ENCODE measurements at places on chromosomes 6 and 20.

DNA sequence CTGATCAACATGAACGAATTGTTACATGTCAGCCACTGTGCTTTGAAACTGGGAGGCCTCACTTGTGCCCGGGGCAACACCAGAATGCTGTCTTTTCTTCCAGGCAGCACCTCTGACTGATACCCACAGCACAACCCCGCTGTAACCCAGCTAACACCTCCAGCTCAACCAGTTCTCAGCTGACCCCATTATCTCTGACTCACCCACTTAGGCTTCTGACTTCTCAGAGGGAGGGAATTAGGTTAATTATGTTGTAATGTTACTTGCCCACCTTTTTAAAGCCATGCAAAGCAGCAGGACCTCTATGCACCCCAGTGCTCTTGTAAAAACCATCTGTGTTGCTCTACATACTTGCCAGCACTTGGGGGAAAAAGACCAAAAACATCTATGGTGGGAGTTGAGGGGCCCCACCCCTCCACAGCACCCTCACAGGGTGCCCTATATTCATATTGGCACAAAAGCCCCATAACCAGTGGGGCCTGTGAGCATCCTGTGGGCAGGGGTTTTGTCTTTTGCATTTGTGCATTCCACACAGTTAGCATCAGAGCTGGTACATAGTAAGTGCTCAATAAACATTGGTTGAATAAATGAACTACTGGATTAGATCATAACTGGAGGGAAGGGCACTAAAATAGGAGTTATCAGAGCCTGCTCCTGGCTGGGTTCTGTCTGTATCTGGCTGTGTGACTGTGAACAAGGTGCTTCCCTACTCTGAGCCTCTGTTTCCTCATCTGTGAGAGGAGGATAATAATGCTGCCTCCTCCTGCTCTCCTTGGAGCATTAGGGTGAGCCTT is 22.3 kb downstream of the BNIP5 start:
- DNase-seq, result no peak

- no peak for DNase-seq
These were observed 23.9 kb upstream of the CD164 start for GRCh38 chr6:109406196-109406595.

DNA sequence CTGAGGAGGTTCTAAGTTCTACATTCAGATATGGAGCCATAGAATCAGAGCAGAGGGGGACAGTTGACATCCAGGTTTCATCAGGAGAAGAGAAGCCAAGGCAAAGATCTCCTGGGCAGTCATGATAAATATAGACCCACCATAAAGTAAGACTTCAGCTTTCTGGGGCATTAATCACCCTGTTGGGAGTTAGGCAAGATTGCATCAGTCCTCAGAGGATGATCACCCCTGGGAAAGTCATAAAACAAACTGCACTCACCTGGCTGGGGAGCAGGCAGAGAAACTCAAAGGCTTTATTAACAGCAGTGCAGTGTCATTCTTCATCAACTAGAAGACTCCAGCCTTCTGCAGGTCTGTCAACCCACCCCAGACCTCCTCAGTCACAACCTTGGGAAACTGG is 301.3 kb upstream of the JARID2 start:
- no peak for DNase-seq

- DNase-seq, result no peak
These were observed 12.3 kb upstream of the SSTR4 start for GRCh38 chr20:23022849-23023248.

DNA sequence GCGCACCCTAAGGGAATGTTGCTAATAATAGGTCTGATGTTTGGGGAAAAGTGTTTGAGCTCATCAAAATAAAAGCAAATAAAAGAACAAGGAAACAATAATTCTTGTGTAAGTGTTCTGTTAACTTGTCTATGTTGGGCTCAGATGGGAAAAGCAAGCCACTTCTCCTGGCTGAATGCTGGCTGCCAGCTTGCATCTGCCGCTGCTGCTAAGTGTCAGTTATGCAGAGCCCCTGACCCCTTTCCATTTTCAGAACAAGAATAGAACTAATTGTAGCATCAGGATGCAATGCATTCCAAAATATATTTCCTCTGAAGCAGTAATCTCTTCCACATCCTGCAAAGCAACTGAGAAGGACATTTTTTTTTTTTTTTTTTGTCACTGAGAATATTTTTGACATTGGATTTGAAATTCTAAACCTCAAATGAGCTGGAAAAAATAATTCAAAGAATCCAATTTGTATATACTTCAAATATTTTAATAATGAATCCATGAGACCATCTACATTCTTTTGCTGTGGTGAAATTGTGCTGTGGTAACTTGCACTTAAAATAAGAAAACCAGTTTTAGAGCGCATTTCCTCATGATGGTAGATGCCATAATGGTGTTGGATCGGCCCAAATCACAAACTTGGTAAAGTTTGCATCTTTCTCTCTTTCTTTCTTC is 43.9 kb upstream of the DEK start:
- no peak for DNase-seq

- no peak for DNase-seq
These were observed 11.0 kb downstream of the OTOR start for GRCh38 chr20:16759181-16759563.

DNA sequence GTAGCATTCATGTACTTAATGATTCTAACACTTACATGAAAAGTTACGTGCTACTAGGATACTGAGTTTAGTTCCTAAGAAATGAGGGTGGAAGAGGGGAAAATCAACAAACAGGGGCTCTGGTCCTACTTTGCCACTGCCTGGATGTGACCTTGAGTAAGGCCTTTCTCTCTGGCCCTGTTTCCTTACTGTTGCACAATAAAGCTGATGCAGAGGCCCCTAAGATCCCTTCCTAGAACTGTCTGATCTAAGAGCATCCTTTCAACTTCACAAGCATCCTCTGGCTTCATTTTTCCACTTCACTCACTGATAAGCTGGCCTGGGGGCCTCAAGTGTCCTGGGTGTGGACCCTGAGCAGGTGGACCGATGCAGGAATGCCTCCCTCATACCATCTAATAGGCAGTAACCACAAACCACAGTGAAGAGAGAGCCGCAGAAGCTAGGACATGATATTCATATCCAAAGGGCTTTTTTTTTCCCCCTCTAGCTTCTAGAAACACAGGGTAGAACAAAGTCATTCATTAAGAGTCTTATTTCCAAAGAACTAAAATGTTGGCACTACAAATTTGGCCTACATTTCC is 21.6 kb downstream of the FKBP1A start:
- no peak for DNase-seq

GRCh38 chr20:62133051-62133845 is 9.9 kb downstream of the PSMA7 start:
- DNase-seq, result no peak

DNA sequence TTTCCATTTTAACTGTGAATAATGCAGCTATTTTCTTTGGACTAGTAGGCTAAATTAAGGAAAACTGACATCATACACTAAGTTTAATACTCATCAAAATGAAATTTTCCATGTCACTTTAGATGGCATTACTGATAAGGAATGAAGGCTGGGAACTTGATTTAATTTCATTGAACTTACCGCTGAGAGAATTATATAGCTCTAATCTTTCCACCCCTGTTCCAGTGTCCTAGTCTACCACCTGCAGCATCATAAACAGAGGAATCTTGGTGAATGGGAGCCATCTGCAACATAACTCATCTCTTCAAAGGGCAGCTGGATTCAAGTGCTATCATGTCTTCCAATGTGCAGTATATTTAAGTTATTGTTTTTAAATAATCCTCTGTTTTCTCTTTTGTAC is 1395.2 kb downstream of the EPHA7 start:
- no peak for DNase-seq

- DNase-seq, result peak; percentile 56
These were observed 1.3 kb downstream of the RNF24 start for GRCh38 chr20:4014031-4014474.

DNA sequence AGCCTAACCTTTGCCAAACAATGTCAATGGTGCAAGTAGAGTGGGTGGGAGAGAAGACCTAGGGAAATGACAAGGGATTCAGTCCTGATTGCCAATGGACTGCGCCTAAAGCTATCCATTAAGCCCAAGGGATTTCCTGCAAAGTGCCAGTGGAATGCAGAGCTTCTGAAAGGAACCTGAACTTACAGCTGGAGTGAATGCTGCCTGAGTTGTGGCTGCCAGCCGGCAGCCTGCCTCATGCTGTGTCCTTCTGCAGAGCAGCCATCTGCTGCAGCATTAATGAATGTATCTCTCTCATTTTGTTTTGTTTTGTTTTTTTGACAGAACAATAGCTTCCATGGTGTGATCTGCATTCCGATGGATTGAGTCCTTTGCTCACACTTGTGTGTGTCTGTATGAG is 44.7 kb downstream of the SLC35F1 start:
- DNase-seq, result no peak

- no peak for DNase-seq
These were observed 50.1 kb downstream of the CEP43 start for GRCh38 chr6:167049275-167049674.

- DNase-seq, result no peak
These were observed 1.9 kb downstream of the PRELID3B start for GRCh38 chr20:59040667-59041066.

DNA sequence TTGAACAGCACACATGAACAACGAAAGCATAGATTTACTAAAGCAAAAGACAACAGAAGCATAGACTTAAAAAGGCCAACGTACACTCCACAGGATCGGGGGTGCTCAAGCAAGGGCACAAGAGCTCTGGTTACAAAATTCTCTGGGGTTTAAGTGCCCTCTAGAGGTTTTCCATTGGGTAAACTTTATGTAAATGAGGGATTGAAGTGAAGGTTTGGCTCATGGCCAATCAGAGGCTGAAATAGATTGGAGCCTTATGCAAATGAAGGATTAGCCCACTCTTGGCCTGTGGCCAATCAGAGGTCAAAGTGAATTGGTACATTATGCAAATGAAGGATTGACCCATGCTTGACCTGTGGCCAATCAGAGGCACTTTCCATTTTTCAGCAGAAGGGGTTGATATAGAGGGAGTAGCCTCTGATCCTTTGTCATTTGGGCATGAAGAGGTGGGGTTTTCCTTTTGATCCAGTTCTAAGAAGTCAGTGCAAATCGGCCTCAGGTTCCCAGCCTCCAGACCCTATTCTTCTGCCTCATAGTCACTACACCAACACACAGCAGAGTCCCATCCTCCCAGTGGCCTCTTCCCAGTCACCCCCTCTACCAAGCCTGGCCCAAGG is 244.9 kb downstream of the THBS2 start:
- DNase-seq, result no peak

- no peak for DNase-seq
These were observed 5.9 kb downstream of the OSTM1 start for GRCh38 chr6:108068618-108069017.

GRCh38 chr6:153162646-153163045 is 31.6 kb upstream of the RGS17 start:
- no peak for DNase-seq

DNA sequence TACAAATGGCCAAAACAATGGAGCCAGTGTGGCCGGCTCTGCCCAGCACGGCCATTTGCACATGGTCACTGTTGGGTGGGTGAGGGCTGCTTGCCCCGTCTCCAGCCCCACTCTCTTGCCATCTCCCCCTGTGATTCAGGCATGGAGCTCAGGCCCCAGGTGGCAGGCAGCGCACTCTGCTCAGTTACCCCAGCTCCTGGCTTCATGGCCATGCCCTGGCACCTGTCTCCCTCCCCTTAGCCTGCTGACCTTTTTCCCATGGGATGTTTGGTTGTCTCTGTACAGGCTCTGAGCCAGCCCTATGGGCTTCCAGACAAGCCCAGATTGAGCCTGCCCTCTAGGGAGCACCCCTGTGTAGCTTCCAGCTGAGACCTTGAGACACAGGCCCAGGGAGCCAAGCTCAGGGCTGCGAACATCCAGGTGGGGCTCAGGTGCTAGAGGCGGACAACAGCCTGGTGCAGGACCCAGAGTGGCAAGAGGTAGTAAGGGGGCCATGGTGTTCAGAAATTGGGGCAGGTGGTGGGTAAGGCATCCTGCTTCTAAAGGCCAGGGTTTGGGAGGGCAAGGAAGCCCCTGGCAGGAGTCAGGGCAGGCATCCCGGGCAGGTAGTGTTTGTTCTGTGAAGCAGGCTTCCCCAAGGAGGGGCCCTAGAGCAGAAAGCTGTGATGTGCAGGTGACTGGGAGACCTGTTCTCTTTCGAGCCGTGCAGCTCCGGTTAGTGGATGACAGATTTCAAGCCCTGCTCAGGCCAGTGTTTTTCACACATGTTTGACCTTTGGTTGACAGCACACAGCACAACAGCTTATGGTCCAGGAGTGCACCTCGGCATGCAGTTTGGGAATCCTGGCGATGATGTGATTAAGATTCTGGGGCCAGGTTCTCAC is 17.7 kb downstream of the SYNJ2 start:
- no peak for DNase-seq

- no peak for DNase-seq
These were observed 1195.9 kb upstream of the MAP3K7 start for GRCh38 chr6:91782802-91783201.

DNA sequence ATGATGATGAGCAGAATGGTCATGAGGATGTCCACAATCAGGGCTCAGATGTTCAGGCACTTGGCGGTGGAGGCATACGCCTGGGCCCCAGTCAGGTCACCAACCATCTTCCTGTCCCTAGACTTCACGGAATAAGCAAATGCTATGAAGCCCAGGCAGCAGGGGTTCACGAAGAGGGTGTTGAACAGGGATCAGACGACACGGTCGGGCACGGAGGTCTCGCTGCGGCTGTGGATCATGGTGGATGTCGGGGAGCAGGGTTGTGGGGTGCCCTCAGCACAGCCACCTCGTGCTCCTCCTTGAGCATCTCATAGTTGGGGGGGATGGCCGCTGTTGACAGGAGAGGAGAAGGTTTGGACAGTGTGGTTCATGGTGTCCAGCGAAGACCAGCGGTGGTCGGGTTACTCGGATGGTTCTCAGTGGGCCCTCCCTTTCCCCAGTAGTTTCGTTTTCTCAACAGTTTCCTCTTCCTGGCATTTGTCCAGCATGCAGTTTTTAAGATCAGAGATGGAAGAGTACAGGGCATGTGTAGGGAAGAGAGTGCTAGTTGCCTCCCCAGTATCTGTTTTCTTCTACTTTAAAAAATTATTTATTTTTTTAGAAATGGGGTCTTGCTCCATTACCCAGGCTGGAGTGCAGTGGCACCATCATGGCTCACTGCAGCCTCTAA is 20.3 kb upstream of the SPDEF start:
- DNase-seq, result no peak

- no peak for DNase-seq
These were observed 167.4 kb downstream of the CDC5L start for GRCh38 chr6:44554861-44555260.
